ENCODE measurements at places on chromosomes 1 and 21.

DNA sequence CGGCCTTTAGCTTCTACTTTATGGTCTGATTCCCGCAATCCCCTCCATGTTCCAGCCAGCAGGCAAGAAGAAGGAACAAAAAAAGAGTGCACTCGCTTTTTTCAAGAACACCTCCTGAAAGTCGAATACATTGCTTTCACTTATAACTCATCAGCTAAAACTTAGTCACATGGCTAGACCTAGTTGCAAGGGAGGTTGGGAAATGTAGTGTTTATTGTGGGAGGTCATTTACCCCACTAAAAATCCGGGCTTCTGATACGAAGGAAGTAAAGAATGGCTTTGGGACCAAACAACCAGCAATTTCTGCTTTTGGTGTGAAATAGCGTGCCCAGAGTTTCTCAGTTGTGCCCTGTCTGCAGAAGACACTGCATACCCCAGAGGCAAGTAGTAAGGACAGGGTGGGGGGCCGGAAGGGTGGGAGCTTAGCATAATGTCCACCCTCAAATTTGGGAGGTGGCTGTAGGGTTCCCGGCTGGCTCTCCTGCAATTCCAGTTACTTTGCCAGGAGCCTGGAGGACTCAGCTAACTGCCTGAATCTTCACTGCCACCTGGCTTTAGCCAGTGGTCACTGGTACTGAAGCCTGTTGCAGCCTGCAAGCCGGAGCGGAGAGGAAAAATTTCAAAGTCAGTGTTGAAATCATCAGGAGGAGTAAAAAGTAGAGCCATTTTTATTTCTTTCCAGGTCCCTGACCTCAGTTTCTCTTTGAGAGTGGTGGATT is 57.7 kb upstream of the F3 start:
- no peaks in the 10 kb centered on the region for H3K27me3 ChIP-seq
- no peak for DNase-seq
- no peaks in the 10 kb centered on the region for H3K4me1 ChIP-seq
- H3K36me3 ChIP-seq, result no peaks in the 10 kb centered on the region

DNA sequence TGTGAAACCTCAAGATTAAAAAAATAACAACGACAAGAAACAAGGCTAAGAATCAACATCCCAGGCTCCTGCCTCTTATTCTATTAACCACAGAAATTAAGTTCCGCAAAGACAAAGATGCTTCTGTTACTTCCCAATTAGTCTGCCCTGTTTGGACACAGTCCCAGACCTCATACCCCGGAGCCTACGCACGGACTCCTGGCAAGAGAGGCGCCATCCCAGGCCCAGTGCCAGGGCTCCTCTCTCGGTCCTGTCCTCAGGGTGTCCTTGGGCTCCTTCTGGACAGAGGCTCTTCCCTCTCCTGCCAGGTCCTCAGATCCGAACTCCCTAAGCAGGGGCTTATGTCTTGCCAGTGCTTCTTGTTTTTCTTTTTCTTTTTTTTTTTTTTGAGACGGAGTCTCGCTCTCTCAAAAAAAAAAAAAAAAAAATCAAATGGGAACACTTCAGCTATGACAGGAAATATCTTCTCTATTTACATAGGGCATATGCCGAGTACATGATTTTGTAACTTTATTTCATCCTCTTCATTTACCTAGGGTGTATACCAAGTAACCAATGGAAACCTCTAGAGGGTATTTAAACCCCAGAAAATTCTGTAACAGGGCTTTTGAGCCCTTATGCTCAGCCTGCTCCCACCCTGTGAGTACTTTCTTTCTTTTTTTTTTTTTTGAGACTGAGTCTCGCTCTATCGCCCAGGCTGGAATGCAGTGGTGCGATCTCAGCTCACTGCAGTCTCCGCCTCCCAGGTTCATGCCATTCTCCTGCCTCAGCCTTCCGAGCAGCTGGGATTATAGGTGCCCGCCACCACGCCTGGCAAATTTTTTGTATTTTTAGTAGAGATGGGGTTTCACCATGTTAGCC is 11.7 kb upstream of the ENO1 start:
- peak overlapping the region; percentile 22 for H3K4me3 ChIP-seq
- no peaks in the 10 kb centered on the region for H3K27me3 ChIP-seq
- peaks cover 7% of the 10 kb centered on the region for H3K4me1 ChIP-seq
- DNase-seq, result no peak
- H3K36me3 ChIP-seq, result no peaks in the 10 kb centered on the region

DNA sequence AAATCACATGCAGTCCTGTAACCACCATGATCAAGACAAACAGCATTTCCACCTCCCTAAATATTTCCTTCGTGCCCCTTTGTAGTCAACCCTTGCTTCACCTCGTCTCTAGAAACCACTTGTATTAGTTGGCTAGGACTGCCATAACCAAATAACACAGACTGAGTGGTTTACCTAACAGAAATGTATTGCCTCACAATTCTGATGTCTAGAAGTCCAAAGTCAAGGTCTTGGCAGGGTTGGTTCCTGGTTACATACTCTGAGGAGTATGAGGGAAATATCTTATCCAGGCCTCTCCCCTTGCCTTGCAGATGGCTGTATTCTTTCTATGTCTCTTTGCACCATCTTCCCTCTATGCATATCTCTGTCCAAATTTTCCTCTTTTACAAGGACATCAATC is 23.3 kb upstream of the FRRS1 start:
- H3K4me3 ChIP-seq, result no peak overlapping the region
- H3K4me1 ChIP-seq, result no peaks in the 10 kb centered on the region
- no peak for DNase-seq
- no peak overlapping the region for H3K27ac ChIP-seq
- H3K36me3 ChIP-seq, result no peaks in the 10 kb centered on the region

- H3K4me3 ChIP-seq, result no peak overlapping the region
- H3K4me1 ChIP-seq, result no peaks in the 10 kb centered on the region
- no peak for DNase-seq
These were observed 10.7 kb downstream of the NEK7 start for GRCh38 chr1:198167436-198167934.

GRCh38 chr1:119988306-119989062 is 81.0 kb downstream of the NOTCH2 start:
- H3K27me3 ChIP-seq, result no peaks in the 10 kb centered on the region
- no peak overlapping the region for H3K27ac ChIP-seq
- peaks cover 7% of the 10 kb centered on the region for H3K36me3 ChIP-seq
- H3K4me3 ChIP-seq, result no peak overlapping the region
- peaks cover 6% of the 10 kb centered on the region for H3K4me1 ChIP-seq
- no peak for DNase-seq

GRCh38 chr1:53043271-53043670 is 18.7 kb upstream of the PODN start:
- H3K36me3 ChIP-seq, result no peaks in the 10 kb centered on the region
- DNase-seq, result no peak
- no peaks in the 10 kb centered on the region for H3K27me3 ChIP-seq
- no peak overlapping the region for H3K27ac ChIP-seq

DNA sequence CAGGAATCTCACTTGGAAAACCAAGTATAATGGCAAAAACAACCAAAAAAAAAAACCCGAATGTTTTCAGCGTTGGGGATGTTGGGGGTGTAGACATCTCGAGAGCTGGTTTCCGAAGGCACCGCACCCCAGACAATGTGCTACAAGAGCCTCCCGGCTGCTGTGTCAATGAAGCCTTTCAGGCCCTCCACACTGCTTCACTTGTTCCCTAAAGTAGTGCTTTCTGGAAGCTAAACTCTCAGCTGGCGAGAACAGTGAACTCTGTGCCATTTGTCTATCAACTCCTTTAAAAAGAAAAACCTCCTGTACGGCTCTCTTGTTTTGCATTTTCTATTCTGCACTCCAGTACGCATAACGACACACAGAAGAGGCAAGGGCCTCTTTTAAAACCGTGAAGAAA is 32.5 kb downstream of the PLEKHO1 start:
- H3K4me1 ChIP-seq, result peaks cover 6% of the 10 kb centered on the region
- no peak for DNase-seq
- no peaks in the 10 kb centered on the region for H3K27me3 ChIP-seq
- H3K4me3 ChIP-seq, result no peak overlapping the region

DNA sequence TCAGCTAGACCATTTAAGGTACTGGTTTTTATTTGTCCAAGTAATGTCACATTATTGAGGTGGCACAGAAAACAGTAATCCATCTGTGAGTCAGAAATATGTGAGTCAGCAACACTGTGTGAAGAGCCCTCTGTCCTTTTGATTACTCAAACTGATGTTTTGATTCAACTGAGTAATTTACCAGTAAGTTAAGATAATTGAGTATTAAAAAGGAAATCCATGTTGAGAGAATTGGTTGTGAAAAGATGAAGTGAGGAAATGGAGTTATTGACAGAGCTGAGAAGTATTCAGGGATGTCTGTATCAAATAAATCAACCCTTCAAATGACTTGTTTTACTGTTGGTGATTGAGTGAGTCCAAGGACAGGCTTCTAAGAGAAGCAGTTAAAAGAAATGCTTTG is 302.7 kb upstream of the SGIP1 start:
- H3K27ac ChIP-seq, result no peak overlapping the region
- H3K4me3 ChIP-seq, result no peak overlapping the region
- peak; percentile 56 for DNase-seq
- no peaks in the 10 kb centered on the region for H3K36me3 ChIP-seq
- H3K4me1 ChIP-seq, result peaks cover 20% of the 10 kb centered on the region

DNA sequence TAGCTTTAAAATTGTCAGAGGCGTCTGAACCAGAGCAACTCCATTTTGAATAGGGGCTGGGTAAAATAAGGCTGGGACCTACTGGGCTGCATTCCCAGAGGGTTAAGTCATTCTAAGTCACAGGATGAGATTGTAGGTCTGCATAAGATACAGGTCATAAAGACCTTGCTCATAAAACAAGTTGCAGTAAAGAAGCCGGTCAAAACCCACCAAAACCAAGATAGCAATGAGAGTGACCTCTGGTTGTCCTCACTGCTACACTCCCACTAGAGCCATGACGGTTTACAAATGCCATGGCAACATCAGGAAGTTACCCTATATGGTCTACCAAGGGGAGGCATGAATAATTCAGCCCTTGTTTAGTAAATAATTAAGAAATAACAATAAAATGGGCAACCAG is 143.6 kb downstream of the GABPA start:
- no peaks in the 10 kb centered on the region for H3K4me1 ChIP-seq
- no peak overlapping the region for H3K27ac ChIP-seq
- peaks cover 16% of the 10 kb centered on the region for H3K36me3 ChIP-seq
- DNase-seq, result no peak

- no peaks in the 10 kb centered on the region for H3K27me3 ChIP-seq
- no peaks in the 10 kb centered on the region for H3K4me1 ChIP-seq
- H3K4me3 ChIP-seq, result no peak overlapping the region
- H3K36me3 ChIP-seq, result no peaks in the 10 kb centered on the region
- no peak overlapping the region for H3K27ac ChIP-seq
- DNase-seq, result no peak
These were observed 624.2 kb downstream of the PLPP3 start for GRCh38 chr1:55955016-55955621.

DNA sequence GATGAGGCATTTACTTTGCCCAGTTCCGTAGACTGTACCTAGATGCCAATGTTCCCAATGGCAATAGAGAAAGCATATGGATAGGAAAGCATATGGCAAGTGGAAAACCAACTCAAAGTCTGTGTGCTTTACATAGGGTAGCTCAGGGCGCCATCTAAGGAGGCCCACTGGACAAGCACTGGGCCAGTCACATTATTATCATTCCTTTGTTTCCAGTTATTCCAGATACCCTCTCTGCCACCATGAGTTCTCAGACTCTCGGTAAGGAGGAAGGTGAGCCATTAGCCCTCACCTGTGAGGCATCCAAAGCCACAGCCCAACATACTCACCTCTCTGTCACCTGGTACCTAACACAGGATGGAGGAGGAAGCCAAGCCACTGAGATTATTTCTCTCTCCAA is 9.8 kb downstream of the CD101 start:
- no peaks in the 10 kb centered on the region for H3K36me3 ChIP-seq
- no peaks in the 10 kb centered on the region for H3K27me3 ChIP-seq
- no peak overlapping the region for H3K4me3 ChIP-seq
- no peak for DNase-seq

DNA sequence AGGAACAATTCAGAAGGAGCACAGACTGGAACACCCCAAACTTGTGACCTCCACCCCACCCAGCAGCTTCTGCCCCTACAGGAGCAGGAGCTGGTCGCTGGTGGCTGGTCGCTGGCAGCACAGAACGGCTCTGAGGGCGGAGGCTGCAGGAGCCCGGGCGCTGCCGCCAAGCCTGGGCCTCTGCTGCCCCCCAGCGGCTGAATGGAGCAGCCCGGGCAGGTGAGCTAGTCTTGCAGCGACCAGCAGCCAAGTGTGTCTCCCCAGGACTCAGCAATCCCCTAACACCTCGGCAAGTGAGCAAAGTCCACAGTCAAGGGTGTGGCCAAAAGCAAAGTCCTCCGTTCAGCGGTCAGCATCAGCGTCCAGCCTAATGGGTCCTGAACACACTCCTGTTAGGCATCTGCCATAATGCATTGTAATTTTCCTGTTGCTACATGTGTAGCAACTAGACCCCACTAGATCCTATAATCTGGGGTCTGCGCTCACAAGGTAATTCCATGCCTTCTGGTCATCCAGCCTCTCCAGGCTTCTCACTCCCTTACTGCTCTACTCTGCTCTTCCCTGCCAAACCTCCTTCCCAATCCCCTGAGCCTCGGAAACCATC is 12.1 kb upstream of the GJB5 start:
- H3K27me3 ChIP-seq, result no peaks in the 10 kb centered on the region
- H3K27ac ChIP-seq, result no peak overlapping the region
- peak; percentile 78 for DNase-seq

GRCh38 chr21:27408826-27409225 is 441.9 kb upstream of the ADAMTS5 start:
- no peak overlapping the region for H3K27ac ChIP-seq
- H3K4me1 ChIP-seq, result no peaks in the 10 kb centered on the region
- no peaks in the 10 kb centered on the region for H3K27me3 ChIP-seq
- H3K4me3 ChIP-seq, result no peak overlapping the region

All from A673 (cell line).